H1 (cell line): ENCODE measurements at places on chromosomes 7 and 10. TPM values are rescaled to one million over a fixed set of nuclear protein-coding genes. Genes with fewer than 3 reads are reported as not detected.

The NAMPT gene
- 10.8 and 15.4 TPM in 2 replicates for polyA plus RNA-seq

The NRP1 gene
- 1.2 TPM in 2 replicates for polyA plus RNA-seq

The SPACDR gene
- 0.26 and 0.31 TPM in 2 replicates for polyA plus RNA-seq

The PLXNA4 gene
- 0.44 and 0.79 TPM in 2 replicates for polyA plus RNA-seq

The CABCOCO1 gene
- not detected in 2 replicates for polyA plus RNA-seq

The GARIN1A gene
- 0.03 TPM in 1 of 2 replicates, not detected in the other for polyA plus RNA-seq

The SPDYE9 gene
- not detected in 2 replicates for polyA plus RNA-seq

The ASB15 gene
- not detected in 2 replicates for polyA plus RNA-seq

The SPDYE18 gene
- polyA plus RNA-seq = not detected in 2 replicates

The EGR2 gene
- polyA plus RNA-seq = 1.3 and 2.4 TPM in 2 replicates

The CDC14C gene
- polyA plus RNA-seq = 0.09 TPM in 1 of 2 replicates, not detected in the other

The ACSL5 gene
- polyA plus RNA-seq = not detected in 2 replicates
